ENCODE measurements at places on chromosomes 2 and 18.

DNA sequence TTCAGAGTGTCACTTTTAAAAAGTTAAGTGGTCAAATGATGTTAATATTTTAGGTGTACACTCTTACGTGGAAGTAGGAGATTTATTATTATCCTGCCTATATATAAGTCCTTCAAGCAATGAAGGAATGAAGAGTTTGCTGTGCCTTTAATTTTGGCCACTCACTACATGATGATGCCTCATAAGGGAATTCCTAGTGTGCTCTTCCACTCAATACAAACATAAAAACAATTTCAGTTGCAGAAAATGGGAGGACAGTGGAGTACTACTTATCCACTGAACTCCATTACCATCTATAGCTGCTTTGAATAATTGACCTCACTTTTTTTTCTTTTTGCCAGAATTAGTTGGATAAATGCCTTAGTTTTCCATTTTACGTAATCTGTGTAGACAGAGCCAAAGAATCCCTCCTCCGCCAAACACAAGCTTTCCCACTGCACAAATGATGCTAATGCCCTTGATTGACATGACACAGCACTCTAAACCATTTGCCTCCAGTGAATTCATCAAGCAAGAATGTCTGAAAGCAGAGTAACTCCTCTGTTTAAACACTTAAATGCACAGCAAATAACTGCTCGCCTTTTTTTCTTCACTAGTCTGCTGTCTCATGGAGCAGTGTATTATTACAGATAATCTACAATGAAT, 751.1 kb upstream of the FANCL start:
- no peak for DNase-seq

DNA sequence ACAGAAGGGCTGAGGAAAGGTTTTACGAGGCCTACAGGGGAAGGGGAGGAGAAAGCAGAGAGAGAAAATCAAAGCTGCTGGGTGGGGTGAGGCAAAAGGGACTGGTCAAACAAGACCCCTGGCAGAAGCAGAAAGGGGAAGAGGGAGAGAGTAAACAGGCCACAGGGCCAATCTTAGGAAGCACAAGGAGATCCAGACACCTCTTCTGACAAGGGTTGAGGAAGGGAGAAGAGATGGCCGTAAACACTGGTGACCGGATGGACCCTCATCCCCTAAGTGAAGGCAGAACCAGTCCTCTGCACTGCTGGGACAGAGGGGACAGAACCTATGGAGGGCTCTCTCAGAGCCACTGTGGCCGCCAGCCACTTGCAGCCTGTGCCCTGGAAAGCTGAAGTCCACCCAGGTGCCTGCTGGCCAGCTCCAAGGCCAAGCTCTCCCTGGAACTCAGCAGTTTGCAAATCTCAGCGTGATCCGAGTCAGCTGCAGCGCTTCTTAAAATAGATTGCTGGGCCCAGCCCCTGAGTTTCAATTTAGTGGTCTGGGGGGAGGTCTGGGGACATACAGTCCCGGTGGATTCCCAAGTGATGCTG, 108.8 kb downstream of the TMEM163 start:
- no peak for DNase-seq

DNA sequence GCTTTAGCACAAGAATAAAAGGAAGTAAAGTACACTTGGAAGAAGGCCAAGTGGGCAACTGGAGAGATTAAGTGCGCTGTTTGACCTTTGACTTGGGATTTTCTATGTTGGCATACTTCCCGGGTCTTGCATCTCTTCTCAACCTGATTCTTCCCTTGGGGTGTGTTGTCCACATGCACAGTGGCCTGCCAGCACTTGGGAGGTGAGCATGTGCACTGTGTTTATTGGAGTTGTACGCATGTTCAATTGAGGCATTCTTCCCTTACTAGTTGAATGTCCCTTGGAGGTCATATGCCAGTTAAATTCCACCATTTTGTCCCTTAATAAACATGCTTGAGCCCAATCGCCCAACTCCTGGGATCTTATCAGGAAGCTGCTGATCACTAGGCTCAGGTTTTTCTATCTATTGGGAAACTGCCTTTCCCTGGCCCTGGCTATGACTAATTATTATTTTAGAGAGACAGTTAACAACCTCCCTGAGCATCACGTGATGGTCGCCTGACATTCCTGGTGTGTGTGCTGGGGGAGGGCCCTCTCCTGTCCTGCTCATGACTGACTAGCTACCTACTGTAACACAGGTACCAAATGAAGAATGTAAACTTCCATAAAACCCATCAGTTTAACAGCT, 62.5 kb upstream of the RAPGEF4 start:
- DNase-seq = no peak

DNA sequence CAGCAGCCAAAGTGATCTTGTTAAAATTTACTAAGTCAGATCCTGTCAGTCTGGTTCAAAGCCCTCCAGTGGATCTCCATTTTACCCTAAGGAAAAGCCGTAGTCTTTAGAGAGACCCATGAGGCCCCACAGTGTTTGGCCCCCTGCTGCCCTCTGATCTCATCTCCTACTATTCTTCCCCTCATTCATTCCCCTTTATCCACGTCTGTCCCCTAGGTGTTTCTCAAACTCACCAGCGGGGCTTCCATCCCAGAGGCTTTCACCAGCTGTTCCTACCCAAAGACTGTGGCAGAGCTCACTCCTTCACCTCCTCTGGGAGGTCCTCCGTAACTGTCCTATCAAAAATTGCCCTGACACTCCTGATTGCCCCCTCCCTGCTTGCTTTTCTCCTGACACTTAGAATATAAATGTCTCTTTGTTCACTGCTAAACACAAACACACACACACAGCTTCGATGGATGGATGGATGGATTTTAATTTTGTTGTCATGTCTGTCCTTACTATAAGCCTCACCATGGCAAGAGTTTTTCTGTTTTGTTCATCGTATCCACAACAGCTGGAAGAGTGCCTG, 26.1 kb downstream of the LIMS1 start:
- no peak for DNase-seq
